ENCODE measurements at places on chromosomes 7 and 10.

DNA sequence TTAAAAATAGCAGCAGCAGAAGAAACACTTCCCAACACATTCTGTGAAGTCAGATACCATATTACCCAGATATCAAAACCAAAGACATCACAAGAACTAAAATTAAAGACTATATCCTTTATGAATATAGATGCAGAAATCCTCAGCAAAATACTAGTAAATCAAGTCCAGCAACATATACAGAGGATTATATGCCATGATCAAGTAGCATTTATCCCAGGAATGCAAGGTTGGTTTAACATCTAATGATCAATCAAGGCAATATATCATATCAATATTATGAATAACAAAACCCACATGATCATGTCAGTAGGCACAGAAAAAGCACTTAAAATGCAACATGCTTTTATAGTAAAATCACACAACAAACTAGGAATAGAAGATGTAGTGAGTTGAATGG is 88.1 kb downstream of the RPS24 start:
- no peak for DNase-seq

GRCh38 chr7:128221929-128222403 is 19.1 kb upstream of the LEP start:
- DNase-seq = peak; percentile 15

DNA sequence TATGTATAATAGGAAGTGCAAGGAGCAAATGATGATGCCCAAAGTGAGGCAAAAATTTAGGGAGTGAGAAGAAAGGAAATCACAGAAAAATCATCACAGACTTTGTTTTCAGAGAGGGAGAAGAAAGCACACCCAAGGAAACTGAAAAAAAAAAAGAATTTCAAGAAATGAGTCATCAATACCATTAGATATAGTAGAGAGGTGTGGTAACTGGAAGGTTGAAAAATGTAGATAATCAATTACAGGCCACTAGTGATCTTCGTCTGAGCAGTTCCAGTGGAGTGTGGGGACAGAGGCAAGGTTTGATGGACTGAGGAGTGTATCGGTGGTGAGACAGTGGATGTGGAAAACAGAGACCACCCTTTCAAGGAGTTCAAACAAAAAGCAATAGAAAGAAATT is 31.7 kb downstream of the ASB4 start:
- no peak for DNase-seq

DNA sequence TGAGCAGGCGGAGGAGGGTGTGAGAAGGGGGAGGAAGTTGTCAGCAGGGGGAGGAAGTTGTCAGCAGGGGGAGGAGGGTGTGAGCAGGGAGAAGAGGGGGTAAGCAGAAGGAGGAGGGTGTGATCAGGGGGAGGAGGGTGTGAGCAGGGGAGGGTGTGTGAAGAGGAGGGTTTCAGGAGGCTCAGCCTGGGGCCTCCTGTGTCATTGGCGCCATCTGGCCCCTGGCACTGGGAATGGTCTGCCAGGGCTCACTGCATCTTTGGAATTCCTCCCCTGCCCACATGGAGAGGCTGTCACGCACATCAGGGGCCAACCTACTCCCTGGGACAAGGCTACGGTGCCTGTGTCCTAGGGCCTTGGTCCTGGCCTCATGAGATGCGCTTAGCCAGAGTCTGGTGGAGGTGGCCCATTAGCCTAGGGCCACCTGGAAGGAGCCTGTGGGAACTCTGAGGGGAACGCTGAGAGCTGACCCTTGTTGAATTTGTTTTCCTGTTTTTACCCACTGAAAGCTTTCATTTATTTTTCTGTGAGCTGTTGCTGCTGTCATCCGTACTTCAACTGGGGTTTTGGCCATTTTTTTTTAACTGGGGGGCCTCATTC is 18.0 kb downstream of the CAMK2B start:
- peak; percentile 86 for DNase-seq

- DNase-seq = no peak
Measured at GRCh38 chr7:11221984-11222383, 248.3 kb downstream of the PHF14 start.
